ENCODE measurements at places on chromosomes 7 and 10.

DNA sequence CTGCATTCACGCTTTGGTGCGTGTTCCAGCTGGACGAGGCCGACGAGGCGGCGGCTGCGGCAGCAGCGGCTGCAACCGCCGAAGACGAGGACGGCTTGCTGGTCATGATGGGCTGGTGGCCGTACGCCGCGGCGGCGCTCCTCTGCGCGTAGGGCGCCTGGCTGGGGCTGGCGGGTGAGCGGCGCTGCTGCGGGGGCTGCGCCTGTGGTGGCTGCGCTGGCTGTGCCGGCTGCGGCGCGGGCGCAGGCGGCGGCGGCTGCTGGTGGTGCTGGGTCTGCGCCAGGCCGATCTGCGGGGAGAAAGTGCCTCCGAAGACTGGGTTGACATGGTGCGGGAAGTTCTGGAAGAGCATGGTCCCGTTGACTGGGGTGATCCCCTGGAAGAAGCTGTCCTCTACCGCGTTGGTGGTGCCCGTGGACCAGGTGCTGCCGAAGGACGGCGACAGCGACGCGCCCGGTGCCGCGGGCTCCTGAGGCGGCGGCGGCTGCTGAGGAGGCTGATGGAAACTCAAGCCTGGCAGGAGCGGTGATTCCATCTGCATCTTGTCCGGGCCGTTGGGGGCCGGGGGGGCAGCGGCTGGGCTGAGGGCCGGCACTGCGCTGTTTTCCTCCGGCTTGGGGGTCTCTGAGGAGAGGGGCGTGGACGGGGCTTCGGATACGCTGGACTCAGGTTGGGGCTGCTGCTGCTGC, 51.1 kb downstream of the CPEB3 start:
- peak; percentile 34 for DNase-seq

DNA sequence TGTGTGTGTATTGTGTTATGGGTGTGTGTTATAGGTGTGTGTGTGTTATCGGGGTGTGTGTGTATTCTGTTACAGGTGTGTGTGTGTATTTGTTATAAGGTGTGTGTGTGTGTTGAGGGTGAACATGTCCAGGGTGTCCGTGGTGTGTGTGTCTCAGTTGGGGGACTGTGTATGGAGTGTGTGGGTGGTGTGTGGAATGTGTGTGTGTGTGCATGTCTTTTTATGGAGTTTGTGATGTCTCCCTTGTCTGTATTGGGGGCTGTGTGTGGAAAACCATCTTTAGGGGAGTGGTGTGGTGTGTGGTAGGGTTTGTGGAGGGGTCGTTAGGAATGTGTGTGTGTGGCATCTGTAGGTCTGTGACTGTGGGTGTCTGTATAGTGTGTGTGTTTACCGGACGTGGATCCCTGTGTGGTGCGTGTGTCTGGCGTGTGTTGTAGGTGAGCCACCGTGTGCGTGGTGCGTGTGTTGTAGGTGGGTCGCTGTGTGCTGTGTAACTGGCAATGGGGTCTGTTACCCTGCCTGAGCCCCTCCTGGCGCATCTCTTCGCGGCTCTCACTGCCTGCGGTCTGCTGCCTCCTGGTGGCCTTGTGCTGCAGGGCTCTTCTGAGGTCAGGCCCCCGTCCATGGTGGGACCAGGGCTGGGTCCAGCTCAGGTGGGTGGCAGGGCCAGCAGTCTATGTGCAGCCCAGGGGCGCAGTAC, 61.7 kb downstream of the PALD1 start:
- DNase-seq: no peak

DNA sequence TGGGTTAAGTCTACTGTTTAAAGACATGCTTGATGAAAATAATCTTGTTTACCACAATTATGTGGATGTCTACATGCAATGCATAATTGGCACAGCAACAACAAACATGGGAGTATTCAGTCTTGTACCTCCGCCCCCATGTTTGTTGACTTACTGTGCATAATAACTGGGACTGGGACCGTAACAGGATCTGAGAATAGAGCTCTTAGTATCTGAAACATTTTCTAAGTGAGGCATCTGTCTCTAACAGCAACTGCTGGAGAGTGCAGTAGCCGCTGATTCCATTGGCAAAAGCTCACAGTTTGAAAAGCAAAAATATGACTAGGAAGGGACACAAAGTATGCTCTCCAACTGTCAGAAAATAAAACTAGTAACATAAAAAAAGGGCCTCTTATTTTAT, 61.6 kb downstream of the ENO4 start:
- no peak for DNase-seq

DNA sequence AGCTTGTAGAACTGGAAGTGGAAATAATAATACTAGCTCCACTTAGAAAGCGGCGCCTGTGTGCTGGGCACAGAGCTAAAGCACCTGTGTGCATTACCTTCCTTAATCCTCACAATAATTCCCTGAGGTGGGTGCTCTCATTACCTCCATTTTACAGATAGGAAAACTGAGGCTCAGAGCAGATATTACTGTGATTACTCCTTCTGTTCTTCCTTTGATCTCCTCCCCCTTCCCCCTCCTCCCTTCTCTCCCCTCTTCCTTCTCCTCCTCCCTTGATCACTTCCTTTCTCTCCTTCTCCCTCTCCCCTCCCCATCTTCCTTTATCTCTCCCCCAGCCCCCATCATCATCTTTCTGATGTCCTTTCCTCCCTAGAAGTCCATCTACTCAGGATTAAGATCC, 55.0 kb downstream of the C10orf105 start:
- DNase-seq: no peak

DNA sequence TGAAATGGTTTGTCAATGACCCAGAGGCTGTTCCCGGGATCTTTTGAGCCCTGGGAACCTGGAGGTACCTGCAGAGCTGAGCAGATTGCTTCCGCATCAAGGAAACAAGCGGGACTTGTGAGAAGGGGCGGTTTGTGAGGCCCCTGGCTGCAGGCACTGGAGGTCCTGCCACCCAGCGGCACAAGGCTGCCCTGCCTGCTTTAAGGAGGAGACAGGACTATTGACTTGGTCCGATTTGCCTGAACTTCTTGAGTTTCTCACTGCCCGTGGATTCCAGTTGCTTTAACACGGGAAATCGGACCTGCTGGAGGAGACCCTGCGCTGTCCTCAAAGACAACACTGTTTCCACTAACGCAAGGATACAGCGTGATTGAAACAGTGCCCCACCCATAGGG, 130.1 kb downstream of the DNAJB6 start:
- DNase-seq: no peak

DNA sequence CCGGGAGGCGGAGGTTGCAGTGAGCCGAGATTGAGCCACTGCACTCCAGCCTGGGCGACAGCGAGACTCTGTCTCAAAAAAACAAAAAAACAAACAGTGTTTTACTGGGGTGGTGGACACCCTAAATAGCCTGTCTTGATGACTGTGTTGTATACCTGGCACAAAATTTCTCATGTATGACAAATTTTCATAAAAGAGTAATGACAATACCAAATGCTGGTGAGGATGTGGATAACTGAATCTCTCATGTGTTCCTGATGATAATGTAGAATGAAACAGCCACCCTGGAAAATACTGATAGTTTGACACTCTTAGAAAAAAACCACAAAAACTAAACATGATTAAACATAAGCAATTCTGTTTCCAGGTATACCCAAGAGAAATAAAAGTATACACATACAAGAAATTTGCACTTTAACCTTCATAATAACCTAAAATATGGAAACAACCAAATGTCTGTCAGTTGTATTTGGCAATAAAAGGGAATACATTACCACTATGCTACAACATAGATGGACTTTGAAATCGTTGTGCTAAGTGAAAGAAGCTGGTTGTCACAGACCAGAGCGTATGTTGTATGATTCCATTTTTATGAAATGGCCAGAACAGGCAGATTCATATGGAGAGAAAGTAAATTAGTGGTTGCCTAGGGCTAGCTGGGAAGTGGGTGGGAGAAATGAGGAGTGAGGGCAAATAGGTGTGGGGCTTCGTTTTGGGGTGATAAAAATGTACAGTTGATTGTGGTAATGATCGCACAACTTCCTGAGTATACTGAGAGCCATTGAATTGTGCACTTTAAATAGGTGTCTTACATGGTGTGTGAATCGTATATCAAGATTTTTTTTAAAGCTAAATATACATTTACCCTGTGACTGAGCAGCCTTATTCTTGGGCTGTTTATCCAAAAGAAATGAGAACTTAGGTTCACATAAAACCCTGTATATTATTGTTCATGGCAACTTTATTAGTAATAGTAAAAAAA, 12.5 kb downstream of the WDR37 start:
- DNase-seq: no peak

DNA sequence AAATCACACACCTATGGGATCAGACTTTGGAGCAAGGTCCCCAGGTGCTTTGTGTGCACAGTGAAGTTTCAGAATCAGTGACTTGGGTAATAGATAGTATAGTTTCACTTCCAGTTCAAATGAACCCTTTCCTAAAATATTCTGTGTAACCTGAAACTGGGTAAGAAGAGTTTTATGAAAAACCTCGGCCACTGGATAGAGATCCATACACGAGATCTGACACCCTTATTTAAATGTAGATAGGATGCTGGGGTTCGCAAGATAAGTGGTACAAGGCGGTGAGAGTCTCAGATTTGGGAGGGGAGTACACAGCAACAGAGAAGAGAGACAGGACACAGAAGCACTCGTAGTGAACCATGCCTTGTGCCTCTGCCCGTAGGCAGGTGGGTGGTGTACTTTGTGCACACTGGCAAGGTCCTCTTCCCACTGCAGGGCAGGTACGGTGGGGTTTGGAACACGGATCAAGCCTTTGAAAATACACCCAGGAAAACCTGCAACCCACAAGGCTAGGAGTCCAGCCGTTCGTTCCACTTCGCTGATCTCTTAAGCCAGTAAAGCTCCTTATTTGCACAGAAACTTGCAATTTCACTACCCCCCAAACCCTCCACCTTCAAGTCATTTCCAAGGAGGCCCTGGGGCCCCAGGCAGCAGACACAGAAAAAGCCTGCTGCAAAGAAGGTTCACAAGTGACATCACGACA, 162.8 kb downstream of the USP6NL start:
- no peak for DNase-seq

All from anterior cingulate cortex (tissue), 58 donors.